CD4-positive, alpha-beta T cell treated with Interleukin-21 for 1 hour (primary cell): ENCODE measurements at places on chromosomes 16 and 17.
A peak's percentile ranks its signal among the peaks of the same experiment; 100 is the strongest.

DNA sequence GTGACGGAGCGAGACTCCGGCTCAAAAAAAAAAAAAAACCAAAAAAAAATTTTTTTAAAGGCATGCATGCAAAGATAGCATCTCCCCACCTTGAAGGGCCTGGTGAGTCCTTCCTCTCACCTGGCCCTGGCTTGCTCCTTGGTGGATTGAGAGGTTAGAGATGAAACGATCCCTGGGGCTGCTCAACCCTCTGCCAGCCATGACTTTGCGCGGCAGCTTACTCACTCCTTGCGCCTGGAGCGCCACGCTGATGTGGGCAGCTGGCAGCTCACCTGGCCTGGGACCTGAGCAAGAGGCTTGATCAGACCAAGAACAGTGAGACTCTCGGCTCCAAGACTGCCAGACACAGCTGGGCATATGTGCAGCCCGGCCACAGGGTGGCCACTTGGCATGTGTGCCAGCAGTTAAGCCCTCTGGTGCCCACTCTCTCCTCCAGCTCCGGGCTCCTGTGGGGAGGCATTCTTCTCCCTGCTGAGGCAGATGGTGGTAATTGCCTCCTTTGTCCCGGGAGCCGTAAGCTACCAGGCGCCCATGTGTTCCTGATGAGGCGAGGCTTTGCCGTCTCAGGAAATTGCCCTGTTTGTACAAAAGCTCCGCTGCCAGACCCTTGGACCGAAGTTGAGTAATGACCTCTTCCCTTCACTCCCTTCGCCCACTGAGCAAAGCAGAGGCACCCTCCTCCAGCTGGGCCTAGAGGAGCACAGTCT, 5.1 kb upstream of the EVPL start:
- no peak for DNase-seq

GRCh38 chr16:12178251-12178990, 201.9 kb downstream of the SNX29 start:
- DNase-seq, result no peak

GRCh38 chr17:57124053-57124452, 39.0 kb downstream of the AKAP1 start:
- DNase-seq, result no peak

DNA sequence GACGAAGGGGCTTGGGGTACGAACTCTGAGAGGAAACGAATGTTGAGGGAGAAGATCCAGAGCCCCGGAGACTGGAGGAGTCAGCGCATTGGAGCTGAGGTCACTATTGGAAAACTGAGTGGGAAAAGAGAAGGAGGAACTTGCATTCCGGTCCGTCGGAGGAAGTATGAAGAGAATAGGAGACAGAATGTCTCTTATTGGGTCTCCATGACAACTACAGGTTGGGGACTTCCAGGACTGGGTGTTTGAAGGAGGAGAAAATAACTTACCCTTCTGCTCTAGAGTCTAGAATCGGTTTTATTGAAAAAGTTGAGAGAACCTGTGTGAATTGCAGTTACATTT, 537 bp downstream of the GOSR1 start:
- DNase-seq, result peak; percentile 73

DNA sequence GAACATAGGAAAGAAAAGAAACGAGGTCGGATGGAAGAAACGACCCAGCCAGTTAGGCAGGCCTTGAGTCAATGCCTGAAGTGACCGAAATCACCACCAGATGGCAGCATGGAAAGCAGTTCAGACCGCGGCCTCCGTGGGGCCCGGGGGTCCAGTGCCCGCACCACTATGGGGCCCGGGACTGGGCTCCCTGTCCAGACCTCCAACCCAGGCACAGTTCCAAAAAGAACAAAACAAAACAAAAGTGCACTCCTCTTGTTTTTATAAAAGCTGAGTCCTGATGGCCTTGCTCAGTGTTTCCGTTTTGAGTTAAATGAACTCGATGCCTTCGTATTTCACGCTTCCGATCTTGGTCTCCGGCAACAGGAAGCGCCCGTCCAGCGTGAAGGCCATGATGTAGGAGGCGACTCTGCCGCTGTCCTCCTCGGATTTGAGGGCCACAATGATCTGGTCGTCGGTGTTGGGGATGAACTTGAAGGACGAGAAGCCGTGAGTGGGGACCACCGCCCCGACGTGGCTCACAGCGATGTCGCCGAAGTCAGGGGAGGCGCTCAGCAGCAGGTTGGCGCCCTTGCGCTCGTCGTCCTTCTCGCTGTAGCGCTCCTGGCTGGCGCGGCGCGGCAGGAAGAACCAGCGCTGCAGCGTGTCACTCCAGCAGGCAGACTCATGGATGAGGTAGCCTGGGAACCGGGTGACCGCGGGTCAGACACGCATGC, 13.7 kb upstream of the LGALS3BP start:
- peak; percentile 48 for DNase-seq

DNA sequence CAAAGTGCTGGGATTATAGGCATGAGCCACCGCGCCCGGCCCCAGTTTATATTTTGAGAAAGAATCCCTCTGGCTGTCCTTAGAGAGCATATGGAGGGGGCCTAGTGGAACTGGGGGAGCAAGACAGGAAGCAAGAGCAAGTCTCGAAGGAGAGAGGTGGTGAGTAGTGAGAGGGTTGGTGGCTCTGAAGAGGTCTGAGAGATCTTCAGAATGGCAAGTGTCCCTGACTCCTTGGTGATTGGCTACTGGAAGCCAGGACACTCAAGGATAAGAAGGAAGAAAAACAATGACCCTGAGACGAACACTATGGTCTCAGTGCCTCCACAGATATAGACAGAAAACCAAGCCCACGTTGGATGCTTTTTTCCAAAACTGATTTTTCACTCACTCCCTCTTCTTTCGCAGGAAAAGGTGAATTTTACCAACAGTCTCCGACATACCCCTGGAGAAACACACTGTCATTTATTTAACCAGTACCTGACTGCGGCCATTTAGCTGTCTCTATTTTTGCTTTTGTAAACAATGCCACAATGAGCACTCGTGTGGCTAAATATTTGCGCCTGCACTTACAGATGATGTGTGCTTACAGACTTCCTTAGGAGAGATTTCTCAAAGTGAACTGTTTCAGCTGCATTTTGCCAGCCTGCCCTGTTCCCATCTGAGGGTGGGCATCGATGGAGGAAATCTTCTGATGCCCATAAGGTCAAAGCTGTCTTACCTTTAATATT, 15.9 kb upstream of the DOK4 start:
- DNase-seq, result no peak

DNA sequence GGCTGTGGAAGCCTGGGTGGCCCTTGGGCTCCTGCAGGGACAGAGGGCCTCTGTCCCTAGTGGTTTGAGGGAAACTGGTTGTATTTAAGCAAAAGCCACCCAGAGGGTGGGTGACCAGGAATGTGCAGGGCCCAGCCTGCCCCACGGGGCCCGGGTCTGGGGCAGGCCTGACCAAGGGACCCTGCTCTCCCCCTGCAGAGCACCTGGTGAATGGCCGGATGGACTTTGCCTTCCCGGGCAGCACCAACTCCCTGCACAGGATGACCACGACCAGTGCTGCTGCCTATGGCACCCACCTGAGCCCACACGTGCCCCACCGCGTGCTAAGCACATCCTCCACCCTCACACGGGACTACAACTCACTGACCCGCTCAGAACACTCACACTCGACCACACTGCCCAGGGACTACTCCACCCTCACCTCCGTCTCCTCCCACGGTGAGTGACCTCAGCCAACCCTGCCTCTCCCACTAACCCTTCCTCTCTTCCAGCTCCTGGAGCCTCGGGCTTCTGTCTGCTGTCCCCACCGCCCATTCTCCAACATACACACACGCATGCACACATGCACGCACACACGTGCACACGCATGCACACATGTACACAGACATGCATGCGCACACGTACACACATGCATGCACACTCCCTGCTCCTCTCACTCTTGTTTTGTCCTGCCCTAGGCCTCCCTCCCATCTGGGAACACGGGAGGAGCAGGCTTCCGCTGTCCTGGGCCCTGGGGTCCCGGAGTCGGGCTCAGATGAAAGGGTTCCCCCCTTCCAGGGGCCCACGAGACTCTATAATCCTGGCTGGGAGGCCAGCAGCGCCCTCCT, 10.4 kb downstream of the GALK1 start:
- no peak for DNase-seq
